ENCODE measurements at places on chromosomes 7 and 10.

GRCh38 chr10:124719213-124719851 is 24.8 kb downstream of the FAM53B start:
- peak; percentile 68 for DNase-seq

DNA sequence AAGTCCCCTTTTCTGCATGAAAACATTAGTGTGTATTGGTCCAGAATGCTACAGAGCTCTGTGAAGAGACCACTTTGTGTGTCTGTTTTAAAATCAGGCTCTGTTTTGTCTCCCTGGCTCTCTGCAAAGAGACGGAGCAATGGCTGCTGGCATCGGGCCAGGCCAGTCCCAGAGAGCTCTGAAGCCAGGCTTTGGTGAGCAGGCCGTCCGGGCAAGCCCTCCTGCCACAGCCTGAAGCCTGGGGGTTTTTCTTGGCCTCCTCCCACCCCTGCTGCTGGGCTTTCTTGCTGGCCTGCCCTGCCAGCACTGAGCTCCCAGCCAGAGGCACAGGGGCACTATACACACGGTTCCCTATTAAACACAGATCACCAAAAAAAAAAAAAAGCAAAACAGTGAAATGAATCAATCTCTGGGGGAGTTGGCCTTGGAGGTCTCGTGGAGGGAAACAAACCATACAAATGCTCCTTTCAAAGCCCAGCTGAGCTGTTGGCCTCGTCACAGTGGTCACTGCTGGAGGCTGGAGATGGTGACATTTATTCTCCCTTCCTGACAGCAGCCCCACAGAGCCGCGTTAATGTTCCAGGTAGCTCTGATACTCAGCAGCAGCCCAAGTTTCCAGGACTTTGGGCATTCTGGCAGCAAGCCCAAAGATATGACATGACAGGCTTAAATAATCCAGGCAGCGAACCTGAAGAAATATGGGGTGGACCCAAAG is 237.2 kb downstream of the TCF7L2 start:
- no peak for DNase-seq

- no peak for DNase-seq
Measured at GRCh38 chr10:55750458-55750857, 610.6 kb downstream of the ZWINT start.

GRCh38 chr7:66696774-66697191 is 43.8 kb upstream of the RABGEF1 start:
- peak; percentile 46 for DNase-seq

DNA sequence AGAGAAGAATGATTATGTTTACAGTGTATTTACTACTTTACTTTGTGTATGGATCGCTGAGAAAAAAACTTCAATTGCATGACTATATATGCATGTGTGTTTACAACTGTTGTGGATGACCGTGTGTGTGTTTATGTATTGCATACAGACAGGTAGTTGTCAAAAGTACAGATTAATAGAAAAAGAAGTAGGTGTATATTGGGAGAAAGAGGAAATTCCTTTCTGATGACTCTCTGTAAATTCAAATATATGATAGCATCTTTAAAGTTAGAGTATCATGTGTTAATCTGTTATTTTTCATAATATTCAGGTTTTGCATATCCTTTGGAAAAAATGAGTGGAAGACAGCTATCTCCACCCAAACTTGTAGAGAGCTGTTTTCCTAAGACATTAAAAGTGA is 160.4 kb upstream of the AGR3 start:
- no peak for DNase-seq
